ENCODE measurements at places on chromosomes 4 and X.

GRCh38 chr4:76987153-76987591, 37.6 kb downstream of the SEPTIN11 start:
- peak; percentile 97 for DNase-seq

DNA sequence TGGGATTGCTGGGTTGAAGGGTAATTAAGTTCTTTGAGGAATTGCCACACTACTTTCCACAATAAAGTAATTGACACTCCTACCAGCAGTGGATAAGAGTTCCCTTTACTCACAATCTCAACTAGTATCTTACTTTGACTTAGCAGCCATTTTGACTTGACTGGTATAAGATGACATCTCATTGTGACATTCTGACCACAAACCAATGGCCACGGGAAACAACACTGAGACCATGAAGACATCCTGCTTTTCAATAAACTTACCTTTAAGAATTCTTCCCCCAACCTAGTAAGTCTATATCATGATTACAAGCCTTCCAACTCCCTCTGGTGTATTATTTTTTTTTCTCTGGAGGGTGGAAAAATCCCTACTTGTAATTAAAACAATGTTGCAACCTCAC, 66.9 kb upstream of the WDR1 start:
- DNase-seq, result no peak

DNA sequence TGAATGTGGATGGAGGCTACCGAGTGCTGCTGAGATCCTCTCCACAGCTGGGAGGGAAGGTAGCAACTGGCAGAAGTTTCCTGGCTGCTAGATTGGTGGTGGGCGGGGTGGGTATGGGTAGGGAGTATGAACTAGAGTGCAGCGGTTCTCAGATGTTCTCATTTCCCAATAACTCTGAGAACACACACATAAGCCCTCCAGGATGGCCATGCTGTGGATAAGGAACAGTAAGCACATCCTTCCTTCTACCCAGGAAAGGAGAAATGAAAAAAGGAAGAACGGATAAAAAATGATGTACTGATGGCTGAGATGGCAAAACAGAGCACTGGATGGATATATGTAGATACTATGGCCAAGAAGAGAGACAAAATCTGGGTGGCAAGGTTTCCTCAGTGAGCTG, 116.0 kb downstream of the ZNF827 start:
- no peak for DNase-seq

DNA sequence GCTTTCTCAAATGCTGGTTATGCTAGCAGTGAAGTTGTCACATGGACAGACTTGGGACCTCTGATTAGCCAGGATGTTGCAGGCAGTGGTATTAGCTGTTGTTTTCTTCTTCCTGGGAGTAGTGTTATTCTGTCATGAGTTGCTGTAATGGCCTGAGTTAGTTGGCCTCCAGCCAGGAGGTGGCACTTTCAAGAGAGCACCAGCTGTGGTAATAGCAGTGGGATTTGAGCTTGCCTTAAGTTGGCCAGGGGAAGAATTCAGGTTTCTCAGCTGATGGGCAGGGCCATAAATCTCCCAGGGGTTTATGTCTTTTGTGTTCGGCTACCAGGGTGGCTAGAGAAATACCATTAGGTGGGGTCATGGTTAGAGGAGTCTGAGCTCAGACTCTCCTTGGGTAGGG, 132.6 kb downstream of the GLUD2 start:
- no peak for DNase-seq

DNA sequence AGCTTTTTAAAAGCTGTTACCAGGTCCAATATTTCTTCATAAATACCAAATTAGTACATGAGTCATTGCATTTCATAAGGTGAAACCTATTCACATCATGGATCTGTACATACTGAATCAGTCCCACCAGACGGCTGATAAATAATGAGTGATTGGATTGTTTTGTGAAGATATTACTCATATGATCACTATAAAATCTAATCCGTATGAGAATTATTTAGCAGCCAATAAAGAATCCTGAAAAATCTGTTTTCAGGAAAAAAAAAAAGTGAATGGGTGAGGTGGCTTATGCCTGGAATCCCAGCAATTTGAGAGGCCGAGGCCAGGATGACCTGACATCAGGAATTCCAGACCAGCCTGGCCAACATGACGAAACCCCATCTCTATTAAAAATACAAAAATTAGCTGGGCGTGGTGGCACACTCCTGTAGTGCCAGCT, 438.1 kb downstream of the INPP4B start:
- peak; percentile 79 for DNase-seq

DNA sequence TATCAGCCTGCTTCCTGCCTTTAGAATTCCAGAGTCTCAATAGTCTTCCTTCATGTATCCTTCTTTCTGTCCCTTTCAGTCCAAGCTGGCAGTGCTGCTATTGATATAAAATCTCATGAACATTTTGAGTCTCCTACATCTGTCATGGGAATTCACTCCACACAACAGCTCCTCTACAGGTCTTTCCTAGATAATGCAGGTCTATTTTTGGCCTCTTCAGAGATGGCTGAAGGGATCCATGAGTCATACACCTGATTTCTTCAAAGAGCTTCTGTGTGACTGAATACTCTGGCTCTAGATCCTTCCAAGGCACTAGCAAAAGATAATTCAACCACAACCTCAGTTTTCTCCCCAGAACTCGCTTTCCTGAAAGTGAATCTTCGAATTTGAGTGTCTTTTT, 115.4 kb downstream of the STPG2 start:
- no peak for DNase-seq

GRCh38 chr4:155478336-155478835, 101.6 kb upstream of the MAP9 start:
- DNase-seq, result no peak

Data from AG09309 (cell line).